Lung (tissue), 17 donors: ENCODE measurements at places on chromosomes 6 and 20. TPM values are rescaled to one million over a fixed set of nuclear protein-coding genes. Genes with fewer than 3 reads are reported as not detected.

The CYP39A1 gene
- total RNA-seq, result 14.4 TPM

- no peak overlapping the region for H3K27ac ChIP-seq
- peaks cover 1% of the 10 kb centered on the region for H3K4me1 ChIP-seq
- peak; percentile 29 for DNase-seq
- no peaks in the 10 kb centered on the region for H3K36me3 ChIP-seq
- H3K4me3 ChIP-seq, result no peak overlapping the region
- no peaks in the 10 kb centered on the region for H3K27me3 ChIP-seq
These were observed 192.6 kb upstream of the CITED2 start for GRCh38 chr6:139567095-139567494.

- H3K36me3 ChIP-seq, result no peaks in the 10 kb centered on the region
- no peak overlapping the region for H3K4me3 ChIP-seq
- H3K27me3 ChIP-seq, result no peaks in the 10 kb centered on the region
- peaks cover 4% of the 10 kb centered on the region for H3K4me1 ChIP-seq
- H3K27ac ChIP-seq, result peak overlapping the region; percentile 74
These were observed 192.4 kb downstream of the OGFRL1 start for GRCh38 chr6:71481011-71481410.

The HUS1B gene
- total RNA-seq, result 3.0 TPM

- H3K27me3 ChIP-seq, result no peaks in the 10 kb centered on the region
- H3K27ac ChIP-seq, result no peak overlapping the region
- H3K4me3 ChIP-seq, result no peak overlapping the region
These were observed 110.0 kb upstream of the PMEPA1 start for GRCh38 chr20:57819691-57820380.

DNA sequence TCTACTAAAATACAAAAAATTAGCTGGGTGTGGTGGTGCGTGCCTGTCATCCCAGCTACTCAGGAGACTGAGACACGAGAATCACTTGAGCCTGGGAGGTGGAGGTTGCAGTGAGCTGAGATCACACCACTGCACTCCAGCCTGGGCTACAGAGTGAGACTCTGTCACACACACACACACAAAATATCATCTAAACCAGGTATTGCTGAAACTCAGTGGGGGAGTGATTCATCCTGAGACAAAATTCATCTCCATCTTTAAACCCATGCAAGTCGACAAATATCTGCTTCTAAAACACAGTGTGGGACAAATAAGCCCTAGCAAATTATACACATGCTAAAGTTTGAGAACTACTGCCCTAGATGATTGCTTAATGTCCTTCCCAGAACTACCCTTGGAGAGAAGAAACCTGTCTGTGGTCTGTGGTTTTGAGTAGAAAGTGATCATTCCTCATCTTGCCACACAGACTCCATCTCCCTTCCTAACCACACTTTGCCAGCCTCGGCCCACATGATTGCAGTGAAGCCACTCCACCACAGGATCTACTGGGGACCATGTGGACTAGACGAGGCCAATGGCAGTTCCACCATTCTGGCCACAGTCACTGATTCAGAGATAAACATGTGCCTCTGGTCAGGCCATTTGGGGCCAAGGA is 130.3 kb downstream of the OPRM1 start:
- H3K27me3 ChIP-seq, result no peaks in the 10 kb centered on the region
- no peak for DNase-seq
- no peak overlapping the region for H3K27ac ChIP-seq
- peaks cover 4% of the 10 kb centered on the region for H3K4me1 ChIP-seq

DNA sequence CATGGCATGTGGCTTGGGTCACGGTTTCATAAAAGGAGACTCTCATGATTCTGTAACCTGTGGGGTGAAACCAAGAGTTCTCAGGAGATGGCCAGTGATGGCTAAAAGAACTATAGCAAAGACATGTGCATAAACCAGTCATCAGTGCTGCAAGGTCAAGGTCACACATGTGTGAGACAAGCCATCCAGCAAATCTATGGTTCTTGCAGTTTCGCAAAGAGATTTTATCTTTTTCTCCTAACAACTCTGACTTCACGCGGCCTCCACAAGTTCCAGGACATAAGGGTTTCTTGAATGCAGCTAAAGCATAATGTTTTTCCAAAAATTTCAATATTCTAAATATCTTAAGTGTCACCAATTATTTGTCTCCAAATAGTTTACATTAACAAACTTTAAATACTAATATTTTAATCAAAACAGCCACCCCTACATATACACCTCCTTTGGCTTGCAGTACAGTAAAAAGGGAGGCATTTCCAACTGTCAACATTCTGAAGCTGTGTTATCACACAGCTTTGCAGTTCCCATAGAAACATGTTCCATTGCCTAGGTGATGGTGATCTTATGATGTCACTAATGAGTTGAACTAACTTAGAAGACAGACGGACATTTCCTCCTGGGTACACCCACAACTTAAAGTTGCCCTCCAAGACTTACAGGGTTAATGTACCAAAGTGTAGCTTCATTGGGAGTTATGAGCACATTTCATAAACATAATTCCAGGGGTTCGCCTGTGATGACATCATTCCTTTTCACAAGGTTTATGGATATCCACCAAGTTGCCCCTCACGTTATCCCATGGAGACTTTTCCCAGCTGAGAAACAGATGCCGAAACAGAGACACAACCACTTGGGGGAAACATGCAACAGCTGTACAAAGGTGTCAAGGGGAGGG is 250.9 kb upstream of the PDE10A start:
- H3K4me3 ChIP-seq, result no peak overlapping the region
- no peaks in the 10 kb centered on the region for H3K27me3 ChIP-seq

GRCh38 chr6:48747471-48747870 is 636.5 kb upstream of the PTCHD4 start:
- H3K4me1 ChIP-seq, result peaks cover 7% of the 10 kb centered on the region
- no peak overlapping the region for H3K4me3 ChIP-seq
- no peaks in the 10 kb centered on the region for H3K27me3 ChIP-seq
- no peak overlapping the region for H3K27ac ChIP-seq
- DNase-seq, result no peak
- H3K36me3 ChIP-seq, result no peaks in the 10 kb centered on the region

DNA sequence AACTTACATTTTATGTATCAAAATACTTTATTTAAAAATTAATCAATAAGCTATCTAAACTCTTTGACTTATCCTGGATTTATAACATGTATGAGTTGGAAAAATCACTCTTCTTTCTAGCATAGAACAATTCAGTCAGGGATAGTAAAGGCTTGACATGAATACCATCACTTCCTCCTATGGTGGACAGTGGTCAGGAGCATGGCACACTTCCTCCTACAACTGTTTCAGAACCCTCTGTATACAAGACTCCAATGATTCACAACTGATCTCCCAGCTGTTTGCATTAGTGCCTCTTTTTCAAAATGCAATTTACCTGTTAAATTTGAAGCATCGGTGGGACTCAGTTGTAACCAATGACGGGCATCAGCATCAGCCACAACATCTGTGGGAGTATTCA is 129.7 kb downstream of the RALGAPA2 start:
- no peak overlapping the region for H3K4me3 ChIP-seq
- DNase-seq, result no peak
- no peak overlapping the region for H3K27ac ChIP-seq

The PTGIS gene
- 43.8 TPM for total RNA-seq

The COL20A1 gene
- total RNA-seq, result 0.06 TPM

DNA sequence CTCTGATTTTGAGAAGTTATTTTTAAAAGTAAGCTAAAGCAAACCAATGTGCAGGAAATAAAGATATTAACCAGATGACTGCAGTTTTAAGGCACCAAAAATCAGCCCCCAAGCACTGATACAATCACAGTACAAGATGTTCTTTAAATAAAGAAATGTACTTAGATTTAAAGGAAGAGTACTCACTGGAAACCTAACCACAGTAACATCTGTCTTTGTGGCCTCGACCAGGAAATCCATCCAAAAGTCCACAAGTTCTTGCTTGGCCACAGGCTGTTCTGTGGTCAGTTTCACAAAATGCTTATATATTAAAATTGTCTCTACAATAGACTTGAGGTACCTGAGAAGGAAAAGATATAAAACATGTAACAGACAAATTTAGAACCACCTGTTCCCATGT is 105.9 kb upstream of the MAP7 start:
- no peaks in the 10 kb centered on the region for H3K36me3 ChIP-seq
- no peaks in the 10 kb centered on the region for H3K27me3 ChIP-seq
- H3K4me3 ChIP-seq, result no peak overlapping the region
- H3K27ac ChIP-seq, result no peak overlapping the region
- no peaks in the 10 kb centered on the region for H3K4me1 ChIP-seq

DNA sequence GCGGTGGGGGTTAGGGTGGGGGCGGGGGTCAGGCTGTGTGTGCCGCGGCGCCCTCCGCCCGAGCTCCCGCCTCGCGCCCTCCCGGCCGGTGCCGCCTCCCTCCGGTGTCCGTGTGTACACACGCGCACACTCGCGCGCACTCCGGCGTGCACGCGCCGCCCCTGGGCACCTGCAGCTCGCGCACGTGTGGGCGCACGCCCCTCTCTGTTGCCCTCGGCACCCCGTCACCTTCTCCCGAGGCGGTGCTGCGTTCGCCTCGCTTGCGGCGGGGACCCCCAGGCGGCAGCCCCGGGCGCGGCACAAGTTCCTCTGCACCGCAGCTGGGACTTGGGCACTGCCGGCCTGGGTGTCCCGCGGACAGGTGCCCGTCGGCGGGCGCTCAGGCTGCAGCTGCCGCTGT is 525 bp downstream of the MACROD2 start:
- H3K27me3 ChIP-seq, result peaks cover 14% of the 10 kb centered on the region
- no peak overlapping the region for H3K27ac ChIP-seq
- peak; percentile 51 for DNase-seq
- H3K4me1 ChIP-seq, result no peaks in the 10 kb centered on the region

- no peaks in the 10 kb centered on the region for H3K36me3 ChIP-seq
- no peak overlapping the region for H3K4me3 ChIP-seq
- no peak for DNase-seq
- H3K27ac ChIP-seq, result no peak overlapping the region
These were observed 1.6 kb downstream of the KCNG1 start for GRCh38 chr20:51021067-51022025.

- no peaks in the 10 kb centered on the region for H3K36me3 ChIP-seq
- no peaks in the 10 kb centered on the region for H3K4me1 ChIP-seq
- H3K27me3 ChIP-seq, result no peaks in the 10 kb centered on the region
- no peak overlapping the region for H3K27ac ChIP-seq
- no peak for DNase-seq
- H3K4me3 ChIP-seq, result no peak overlapping the region
These were observed 159.3 kb upstream of the LAMA2 start for GRCh38 chr6:128723667-128724066.

DNA sequence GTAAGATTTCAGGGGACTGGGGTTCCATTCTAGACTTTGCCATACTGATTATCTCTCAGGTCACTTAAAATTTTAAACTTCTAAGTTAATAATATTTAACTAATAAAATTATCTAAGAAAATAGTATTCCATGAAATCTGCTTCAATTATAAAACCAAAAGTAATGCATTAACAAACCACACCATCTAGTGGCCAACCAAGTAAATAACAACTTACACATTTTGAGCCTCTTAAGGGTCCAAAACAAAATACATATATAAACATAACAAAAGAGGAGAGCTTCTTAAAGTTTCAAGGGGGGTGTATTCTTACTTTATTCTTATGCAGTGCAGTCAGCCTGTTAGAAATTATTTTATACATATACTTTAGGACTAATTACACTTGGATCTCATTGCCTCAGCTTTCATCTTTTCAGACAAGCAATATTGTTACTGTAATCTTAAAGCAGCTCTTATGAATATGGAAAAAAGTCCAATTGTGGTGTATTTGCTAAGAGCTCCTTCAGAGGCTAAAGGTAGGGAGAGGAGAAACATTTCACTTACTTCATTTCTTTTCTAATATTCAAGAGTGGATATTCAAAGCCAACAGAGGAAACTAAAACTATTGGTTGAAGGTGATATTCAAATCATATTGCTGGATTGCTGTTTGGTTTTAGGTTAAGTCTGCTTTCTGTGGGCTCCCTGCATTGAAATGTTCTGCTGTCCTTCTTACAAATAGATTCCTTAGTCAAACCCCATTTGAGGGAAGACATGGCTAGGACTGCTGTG is 199.7 kb upstream of the SIM1 start:
- no peak overlapping the region for H3K4me3 ChIP-seq
- DNase-seq, result peak; percentile 24
- H3K27ac ChIP-seq, result no peak overlapping the region
- H3K27me3 ChIP-seq, result no peaks in the 10 kb centered on the region

The GHRH gene
- total RNA-seq, result not detected

DNA sequence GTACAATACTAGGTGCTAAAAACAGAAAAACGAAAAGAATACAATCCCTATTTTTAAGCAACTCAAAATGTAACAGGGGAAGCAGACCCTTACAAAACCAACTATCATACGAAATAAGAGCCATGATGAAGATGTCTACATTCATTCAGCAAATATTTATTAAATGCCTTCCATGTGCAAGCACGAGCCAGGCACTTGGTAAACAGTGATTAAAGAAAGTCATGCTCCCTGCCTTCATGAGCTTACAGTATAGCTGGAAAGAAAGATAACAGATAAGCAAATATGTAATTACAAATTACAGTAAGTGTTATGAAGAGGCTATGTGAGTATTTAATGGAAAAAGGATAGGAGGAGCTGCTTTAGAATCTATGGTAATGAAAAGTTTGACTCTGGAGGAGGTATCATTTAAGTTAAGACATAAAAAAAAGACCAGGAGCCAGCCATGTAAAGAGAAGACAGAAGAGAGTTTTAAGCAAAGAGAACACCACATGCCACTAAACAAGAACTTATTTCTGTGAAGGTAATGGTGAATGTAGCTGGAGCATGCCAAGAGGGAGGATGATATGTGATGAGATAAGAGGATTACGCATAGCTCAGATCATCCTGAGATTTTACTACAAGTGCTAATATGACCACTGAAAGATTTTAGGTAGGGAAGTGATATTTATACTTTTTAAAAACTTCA is 19.3 kb upstream of the COX7A2 start:
- no peak overlapping the region for H3K27ac ChIP-seq
- no peak overlapping the region for H3K4me3 ChIP-seq
- no peaks in the 10 kb centered on the region for H3K27me3 ChIP-seq
- DNase-seq, result no peak
- H3K4me1 ChIP-seq, result no peaks in the 10 kb centered on the region
- H3K36me3 ChIP-seq, result peaks cover 8% of the 10 kb centered on the region

DNA sequence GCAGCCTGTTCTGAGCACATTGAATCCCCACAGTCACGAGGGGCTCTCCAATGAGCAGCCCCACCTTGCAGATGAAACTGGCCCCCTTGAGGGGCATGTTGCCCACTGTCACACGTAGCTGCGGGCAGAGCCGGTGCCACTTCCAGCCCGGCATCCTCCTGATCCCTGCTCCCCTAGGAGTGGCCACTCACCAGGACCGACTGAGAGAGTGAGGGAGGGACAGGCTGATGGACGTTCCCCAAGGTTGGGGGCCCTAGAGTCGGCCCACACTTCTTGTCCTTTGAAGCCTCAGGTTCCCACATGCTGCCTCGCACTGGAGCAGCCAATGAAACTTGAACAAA is 10.5 kb downstream of the ENTPD6 start:
- H3K27ac ChIP-seq, result no peak overlapping the region
- H3K27me3 ChIP-seq, result no peaks in the 10 kb centered on the region
- H3K36me3 ChIP-seq, result no peaks in the 10 kb centered on the region
- H3K4me3 ChIP-seq, result no peak overlapping the region
- DNase-seq, result no peak

GRCh38 chr6:169591616-169592015 is 110.2 kb downstream of the WDR27 start:
- no peak overlapping the region for H3K4me3 ChIP-seq
- H3K36me3 ChIP-seq, result no peaks in the 10 kb centered on the region
- H3K4me1 ChIP-seq, result no peaks in the 10 kb centered on the region
- no peak for DNase-seq
- H3K27me3 ChIP-seq, result no peaks in the 10 kb centered on the region

- DNase-seq, result peak; percentile 35
- H3K36me3 ChIP-seq, result no peaks in the 10 kb centered on the region
- H3K4me3 ChIP-seq, result no peak overlapping the region
- no peak overlapping the region for H3K27ac ChIP-seq
These were observed 80.5 kb downstream of the SMPDL3A start for GRCh38 chr6:122869437-122870024.

GRCh38 chr6:82396964-82397751 is 33.5 kb downstream of the TPBG start:
- no peak overlapping the region for H3K27ac ChIP-seq
- DNase-seq, result no peak
- H3K4me3 ChIP-seq, result no peak overlapping the region

The RFX6 gene
- total RNA-seq, result 1.5 TPM
